ENCODE measurements at places on chromosomes 7 and 10. TPM values are rescaled to one million over a fixed set of nuclear protein-coding genes. Genes with fewer than 3 reads are reported as not detected.

Gene STYXL1
- 42.2 TPM for total RNA-seq

Gene KCNH2
- total RNA-seq: 1.5 TPM

Gene ADAMTS14
- 0.09 TPM for total RNA-seq

Gene IFIT2
- 2.0 TPM for total RNA-seq

Gene PON3
- total RNA-seq: 31.0 TPM

Data from A549 treated with GW870086 at 1 μM for 4 hours (cell line).